RKO (cell line): ENCODE measurements at places on chromosomes 6 and 20.
A peak's percentile ranks its signal among the peaks of the same experiment; 100 is the strongest.

DNA sequence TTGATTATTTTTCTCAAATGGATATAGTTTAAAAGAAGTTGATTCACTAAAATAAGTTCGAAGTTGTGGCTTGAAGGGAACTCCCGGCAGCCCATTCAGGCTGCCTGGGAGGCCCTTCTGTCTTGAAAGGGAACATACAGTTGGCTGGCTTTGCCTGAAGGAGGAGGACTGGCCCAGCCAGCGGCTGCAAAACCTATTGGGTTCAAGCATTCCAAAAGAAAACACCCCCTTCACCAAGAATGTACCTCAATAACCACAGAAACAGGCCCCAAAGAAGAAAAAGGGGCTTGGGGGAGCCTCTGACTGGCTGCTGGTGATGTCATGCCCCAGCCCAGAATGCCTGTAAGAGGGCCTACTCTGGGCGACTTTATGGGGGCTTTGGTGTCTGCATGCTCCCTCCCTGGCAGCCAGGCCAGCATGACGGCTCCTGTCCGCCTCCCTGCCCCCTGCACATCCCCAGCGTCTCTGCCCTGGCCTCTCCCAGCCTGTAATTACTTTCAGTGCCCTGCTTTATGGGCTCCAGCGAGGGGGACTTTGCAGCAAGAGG, 36.5 kb downstream of the MAFB start:
- DNase-seq: no peak

DNA sequence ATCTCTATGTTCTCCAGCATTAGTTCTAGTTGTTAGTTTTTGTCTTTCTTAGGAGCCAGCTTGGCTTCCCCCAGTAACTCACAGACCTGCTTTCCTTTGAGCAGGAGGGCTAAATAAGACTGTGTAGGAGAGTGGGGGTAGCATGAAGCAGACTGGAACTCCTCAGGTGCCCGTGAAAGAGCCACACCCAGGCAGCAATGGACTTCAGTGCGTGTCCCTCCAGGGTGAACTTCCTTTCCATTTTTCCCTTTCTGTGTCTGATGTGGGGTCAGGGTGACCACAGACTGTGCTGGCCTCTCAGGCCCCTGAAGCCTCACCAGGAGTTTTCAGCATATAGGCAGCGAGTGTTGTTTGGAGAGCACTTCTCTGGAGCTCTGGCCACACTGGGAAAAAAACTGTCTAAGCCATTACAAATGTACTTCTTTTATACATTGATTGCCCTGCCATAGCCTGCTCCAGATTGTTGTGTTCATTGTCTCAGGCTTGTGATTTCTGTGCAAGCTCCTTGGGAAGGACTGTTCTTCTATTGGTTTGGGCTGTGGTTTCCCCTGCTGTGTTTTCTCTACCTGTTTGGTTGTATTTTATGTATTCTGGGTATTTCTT, 55.7 kb downstream of the SH3BGRL2 start:
- DNase-seq: no peak

DNA sequence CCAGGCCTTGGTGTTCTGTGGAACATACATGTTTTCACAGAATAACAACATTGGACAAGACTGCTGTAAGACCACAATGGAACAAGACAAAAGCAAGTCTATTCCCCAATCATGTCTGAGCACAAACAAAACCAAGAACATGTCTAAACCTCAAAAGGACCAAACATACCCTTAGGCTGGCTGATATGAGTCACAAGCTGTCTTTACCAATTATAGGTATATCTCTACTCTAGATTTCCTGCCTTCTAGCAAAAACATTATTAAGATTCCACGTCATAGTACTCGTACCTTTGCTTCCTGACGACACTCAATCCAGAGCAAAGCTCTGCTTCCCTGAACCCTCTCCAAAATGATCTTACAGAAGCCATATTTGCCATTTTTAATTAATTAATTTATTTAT, 15.4 kb upstream of the L3MBTL1 start:
- DNase-seq: no peak

- DNase-seq: no peak
Observed at GRCh38 chr6:140256248-140256647, 881.8 kb upstream of the CITED2 start.

DNA sequence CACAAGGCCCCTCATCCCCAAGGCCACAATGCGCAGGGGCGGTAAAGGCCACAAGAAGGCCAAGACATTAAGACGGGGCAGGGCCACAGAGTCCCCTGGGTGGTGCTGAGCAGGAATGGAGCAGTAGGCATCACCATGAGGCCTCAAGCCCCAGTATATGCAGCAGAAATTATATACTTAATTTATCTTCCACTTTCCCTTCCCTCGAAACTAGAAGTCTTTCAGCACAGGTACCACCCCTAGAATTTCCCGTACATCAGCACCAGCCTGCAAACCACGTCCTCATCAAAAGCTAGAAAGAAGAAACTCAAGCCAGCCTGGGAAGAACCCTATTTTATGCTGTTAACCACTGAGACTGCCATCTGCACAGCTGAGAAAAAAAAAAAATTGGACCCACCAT, 89.4 kb downstream of the PLG start:
- DNase-seq: no peak

DNA sequence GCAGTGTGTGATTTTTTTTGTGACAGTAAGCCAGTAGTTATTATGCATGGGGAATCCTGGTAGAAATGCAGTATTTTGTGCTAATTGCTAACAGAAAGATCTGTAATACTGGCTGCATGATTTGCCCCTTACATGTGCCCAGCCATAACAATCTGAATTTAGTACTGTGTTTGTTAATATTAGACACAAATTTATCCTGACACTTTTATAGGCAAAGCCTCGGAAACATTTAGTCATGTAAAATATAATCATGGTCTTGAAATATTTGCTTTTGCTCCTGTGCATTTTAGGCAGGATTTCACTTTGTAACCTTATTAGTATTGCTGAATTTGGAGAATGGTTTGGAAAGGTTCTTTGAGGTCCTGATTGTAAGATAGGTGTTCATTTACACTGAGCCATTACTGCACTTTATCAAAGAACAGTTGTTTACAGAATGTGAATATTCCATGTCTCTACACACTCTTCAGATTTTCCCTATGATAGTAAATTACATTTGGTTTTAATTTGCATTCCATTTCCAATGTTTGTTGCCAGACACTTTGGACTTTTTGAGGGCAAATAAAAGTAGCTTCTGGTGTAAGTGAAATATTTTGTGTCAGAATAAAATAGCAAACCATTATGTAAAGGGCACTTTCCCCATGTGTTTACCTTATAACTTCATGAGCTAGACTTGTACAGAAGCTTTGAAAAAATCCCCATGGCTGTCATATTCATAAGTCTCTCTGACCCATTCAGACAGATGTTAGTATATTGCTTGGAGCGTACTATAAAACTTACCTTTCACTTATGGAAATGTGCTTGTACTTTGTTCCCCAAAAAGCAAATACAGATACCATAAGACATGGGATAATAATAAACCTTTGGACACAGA, 349.9 kb downstream of the ARHGAP18 start:
- no peak for DNase-seq

GRCh38 chr6:113476937-113477839, 380.0 kb upstream of the MARCKS start:
- peak; percentile 60 for DNase-seq

- DNase-seq: peak; percentile 70
Observed at GRCh38 chr20:33992145-33992922, 1.4 kb upstream of the RALY start.

GRCh38 chr6:16285467-16286150, 47.2 kb downstream of the GMPR start:
- DNase-seq: no peak

DNA sequence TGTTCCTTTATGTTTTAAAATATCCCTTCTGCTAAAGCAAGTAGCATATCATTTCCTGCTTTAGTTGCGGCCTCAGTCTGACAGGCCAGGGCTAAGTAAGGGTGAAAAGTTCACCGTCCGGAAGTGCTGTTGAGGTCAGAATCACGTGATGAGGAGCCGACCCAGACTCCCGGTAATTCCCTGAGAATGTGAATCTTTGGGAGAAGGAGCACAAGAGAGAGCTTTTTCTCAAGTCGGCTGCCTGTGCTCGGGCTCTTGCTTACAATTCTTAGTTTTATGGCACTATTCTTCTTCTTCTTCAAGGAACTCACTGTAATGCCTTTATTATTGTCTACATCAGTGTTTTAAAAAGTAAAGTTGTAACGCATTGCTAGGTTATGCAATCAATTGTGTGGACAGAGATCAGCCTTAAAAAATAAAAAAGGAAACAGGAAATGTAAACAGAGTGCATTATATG, 309.3 kb downstream of the PRL start:
- peak; percentile 24 for DNase-seq

GRCh38 chr6:126337323-126337722, 2.6 kb upstream of the CENPW start:
- DNase-seq: no peak

- no peak for DNase-seq
Observed at GRCh38 chr6:2940010-2940850, 31.1 kb downstream of the SERPINB6 start.

DNA sequence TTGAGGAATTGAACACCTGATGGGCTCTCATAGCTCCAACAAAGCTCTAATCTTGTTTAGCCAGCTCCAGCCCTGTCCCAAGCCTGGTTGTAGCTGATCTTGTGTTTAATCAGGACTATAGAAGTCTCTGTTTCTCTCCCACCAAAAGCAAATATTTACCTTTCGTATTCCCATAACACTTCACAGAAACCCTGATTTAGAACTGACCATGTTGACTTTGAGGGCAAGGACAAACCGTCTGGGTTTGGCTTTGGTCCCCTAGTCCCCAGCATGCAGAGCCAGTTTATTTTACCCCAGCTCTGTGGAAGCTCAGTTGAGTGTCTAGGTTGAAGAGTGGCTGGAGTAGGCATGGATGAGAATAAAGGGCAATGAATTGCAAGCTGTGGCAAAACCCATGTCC, 18.0 kb upstream of the SIM1 start:
- DNase-seq: no peak

GRCh38 chr6:25419879-25420278, 140.7 kb downstream of the CARMIL1 start:
- no peak for DNase-seq

- DNase-seq: no peak
Observed at GRCh38 chr6:63424636-63425035, 104.9 kb upstream of the LGSN start.

GRCh38 chr6:167825332-167826229, 1.1 kb upstream of the AFDN start:
- DNase-seq: no peak
